Stimulated activated CD8-positive, alpha-beta memory T cell treated with anti-CD3 and anti-CD28 coated beads, Interleukin-15, amount 100 ng/mL, for 48 hours (primary cell): ENCODE measurements at places on chromosomes 16 and 17.

DNA sequence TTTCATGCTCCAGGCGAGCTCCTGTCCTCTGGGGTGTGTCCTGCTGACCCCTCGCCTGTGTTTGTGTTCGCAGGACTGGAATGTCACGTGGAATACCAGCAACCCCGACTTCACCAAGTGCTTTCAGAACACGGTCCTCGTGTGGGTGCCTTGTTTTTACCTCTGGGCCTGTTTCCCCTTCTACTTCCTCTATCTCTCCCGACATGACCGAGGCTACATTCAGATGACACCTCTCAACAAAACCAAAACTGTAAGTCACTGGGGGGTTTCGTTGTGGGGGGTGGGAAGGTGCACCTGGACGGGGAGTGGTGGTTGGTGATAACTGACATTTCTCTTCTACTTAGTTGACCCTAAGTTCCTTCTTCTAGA lies 58.3 kb downstream of the ABCC1 start:
- DNase-seq = no peak

DNA sequence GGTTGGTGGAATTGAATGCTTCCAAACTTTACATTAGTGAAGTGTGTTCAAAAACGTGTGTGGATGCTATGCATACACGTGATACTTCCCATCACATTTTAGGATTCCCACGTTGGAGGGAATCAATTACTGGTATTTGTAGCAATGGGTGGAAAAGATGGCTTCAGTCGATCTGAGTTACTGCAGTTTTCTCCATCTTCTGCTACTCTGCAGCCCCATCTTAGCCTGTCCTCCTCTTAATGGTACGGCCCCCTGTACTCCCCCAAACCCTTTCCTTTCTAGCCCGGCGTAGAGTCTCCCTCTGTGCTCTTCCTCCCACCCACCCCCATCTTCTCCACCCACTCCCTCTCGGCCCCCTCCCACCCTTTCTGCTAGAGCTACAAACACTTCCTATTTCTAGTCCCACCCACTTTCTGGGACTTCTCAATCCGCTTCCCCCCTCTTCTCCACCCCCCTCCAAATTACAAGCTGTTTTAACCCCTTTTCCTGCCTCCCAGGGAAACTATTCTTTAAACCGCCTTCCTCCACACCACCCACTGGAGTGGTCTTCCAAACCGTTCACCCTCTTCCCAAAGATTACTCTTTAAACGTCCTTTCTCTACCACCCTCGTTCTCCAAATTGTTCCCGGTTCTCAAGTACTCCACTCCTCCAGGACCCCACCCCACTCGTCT lies 1.1 kb downstream of the CHTF8 start:
- no peak for DNase-seq

GRCh38 chr16:85062845-85063244 lies 35.2 kb downstream of the KIAA0513 start:
- no peak for DNase-seq

DNA sequence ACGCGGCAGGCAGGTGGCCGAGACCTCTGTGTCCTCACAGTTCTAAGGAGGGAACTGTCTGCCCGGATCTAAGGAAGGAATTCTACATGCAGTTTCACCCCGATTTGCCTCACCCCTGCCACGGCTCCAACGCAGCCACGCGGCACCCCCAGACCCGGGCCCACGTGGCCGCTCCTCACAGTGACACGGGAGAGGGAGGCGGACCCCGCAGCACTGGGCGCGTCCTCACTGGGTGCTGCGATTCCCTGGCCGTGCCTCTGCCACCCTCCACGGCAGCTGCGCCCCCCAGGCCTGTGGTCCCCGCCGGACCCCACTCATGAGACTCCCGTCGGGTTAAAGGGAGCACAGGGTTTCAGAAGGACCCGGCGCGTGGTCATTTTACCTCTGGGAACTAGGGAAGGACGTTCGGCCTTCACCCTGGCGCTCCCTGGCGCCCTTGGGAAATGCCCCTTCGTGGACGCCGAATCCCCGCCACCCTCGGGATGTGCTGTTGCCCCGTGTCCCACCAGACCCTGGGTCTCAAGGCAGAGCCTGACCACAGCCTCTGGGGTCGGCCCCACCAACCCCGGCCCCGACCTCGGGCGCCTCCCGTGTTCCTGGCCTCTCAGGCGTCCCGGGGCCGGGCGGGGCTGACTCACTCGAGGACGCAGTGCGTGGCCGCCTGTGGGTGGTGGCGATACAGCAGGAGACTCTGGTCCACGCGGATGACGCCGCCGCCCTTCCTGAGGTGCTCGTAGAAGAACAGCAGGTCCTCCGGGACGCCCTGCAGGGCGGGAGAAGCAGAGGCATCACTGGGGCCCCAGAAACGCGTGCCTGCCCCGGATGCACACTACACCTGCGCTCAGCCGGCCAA lies 118.8 kb upstream of the METRNL start:
- DNase-seq = no peak

DNA sequence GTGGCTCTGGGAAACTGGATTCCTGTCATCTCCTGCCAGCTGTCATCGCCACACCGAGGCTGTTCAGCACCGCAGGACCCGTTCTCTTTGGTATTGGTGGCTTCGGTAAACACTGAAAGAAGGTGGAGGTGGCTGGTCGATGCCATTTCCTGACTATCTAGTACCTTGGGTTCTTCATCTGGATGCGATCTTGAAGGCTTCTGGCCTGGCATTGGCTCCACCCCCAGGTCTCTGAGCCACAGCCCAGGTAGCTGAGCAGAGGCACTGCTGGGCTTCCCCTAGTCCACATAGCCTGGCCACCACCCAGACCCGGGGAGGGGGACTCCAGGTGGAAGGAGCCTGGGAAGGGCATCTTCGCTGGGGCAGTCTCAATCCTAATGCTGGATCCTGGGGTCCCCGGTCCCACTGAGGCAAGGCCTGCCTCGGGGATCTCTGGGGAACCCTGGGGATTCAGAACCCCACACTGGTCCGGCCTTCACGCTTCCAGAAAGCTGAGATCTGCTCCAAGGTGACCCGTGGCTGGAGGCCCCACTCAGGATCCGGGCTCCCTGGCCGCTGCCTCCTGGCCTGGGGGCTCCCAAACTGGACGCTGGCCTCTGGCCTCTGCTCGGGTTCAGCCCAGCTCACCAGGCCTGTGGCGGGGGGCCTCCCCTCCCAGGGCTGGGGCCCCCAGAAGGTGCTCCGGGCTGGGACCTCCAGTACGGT lies 1.8 kb downstream of the C16orf54 start:
- no peak for DNase-seq

GRCh38 chr16:840561-841454 lies 40.3 kb upstream of the GNG13 start:
- DNase-seq = no peak

DNA sequence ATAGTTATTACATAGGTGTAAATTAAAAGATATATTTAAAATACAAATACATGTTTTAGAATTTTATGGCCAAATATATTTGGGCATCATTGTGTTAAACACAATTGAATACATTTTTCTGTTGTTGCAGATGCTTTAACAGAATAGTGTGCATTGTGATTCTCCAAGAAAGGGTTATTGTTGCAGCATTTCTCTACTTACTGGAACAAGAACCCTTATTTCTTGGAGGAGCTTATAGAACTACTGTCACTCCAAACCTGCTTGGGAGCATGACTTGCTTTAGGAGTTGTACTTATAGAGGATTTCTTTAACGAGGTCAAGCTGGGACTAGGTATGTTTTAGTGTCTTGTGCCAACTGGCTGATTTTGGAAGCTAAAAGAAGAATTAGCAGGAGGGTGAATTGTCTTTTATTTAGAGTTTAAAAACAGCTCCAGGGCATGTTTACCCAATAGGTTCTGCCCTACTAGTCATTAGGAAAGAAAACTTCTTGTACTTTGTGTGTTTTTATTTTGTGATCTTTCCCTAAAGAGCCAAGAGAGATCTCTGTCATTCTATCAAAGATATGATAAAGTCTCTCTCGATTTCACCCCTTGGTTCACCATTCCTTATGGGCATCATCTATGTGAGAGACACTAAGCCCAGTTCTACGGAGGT lies 279.8 kb upstream of the SALL1 start:
- no peak for DNase-seq

- no peak for DNase-seq
Measured at GRCh38 chr16:3274490-3274889, 8.8 kb upstream of the ZNF263 start.

- peak; percentile 73 for DNase-seq
Measured at GRCh38 chr17:45147581-45148182, 593 bp upstream of the HEXIM1 start.

DNA sequence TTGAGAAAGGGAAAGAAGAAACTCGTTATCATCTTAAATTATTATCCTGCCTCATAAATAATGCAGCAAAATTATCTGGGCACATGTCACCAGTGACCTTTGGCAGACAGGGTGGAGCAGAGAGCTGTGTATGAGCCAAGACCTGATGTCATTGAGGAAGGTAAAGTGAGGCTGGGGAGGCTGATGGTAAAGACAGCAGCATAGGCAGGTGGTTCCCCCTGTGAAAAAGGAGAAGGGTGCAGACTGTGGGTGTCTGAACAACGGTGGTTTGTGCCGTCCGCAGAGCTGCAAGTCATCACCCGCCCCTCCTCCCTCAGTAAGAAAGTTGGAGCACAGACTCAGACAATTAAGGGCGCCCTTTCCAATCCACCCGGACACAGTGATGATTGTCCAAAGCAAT lies 30.8 kb upstream of the METTL16 start:
- no peak for DNase-seq

- DNase-seq = peak; percentile 63
Measured at GRCh38 chr17:77429969-77430752, 289.4 kb downstream of the SEC14L1 start.

DNA sequence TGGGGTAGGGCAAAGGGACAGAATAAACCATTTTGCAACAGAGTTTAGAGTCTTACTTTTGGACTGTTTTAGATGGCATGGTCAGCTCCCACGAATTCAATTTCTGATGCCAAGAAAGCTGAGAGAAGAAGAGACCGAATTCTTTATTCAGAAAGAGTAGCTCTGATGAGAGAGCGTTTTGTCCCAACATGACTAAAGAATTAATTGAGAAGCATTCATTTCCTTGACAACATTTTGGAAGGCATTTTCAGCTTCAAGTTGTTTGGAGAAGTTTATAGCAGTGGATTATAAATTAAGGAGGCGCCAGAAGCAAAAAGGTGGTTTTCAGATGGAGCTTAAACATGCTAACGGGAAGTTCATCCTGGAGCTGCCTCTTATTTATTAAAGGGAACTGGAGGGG lies 12.2 kb downstream of the GAN start:
- no peak for DNase-seq

DNA sequence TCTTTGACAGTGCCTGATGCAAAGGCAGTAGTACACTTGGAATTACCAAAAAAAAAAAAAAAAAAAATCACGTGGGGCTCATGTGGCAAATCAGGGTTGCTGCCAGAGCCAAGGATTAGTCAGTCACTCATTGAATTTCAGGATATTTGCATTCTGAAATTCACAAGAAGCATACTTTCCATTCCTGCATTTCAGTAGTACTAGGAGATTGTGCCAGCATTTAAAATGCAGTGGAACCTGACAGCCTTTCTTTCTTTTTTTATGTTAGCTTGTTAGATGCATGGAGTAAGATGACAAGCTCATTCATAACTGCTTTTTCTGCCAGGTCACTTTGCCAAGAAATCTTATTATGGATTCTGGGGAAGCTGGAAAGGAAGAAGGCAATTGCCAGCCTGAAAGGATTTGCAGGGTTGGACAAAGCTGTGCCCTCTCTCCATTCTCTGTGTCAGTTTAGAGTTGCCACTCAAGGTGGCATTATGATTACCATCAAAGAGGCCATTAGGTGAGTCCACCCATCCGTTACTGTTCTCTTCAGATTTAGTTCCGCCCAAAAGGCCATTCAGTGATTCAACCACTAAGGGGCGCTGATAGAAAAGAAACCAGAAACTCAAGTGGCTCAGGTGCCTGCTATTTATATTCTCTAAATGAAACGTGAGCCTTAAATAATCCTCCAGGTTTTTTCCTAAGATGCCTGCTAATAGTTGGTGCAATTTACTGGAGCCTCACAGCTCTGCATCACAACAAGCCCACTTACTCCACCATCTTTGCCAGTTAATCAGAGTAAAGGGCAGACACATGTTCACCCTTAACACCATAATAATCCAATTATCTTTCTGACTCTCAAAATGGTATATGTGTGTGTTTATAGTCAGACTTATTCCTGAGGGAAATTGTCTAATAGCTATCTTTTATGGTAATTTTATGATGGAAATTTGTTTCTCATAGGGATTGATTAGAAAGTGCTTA lies 59.0 kb downstream of the TANGO6 start:
- DNase-seq = no peak
